ENCODE measurements at places on chromosomes 16 and 17.

- no peak for DNase-seq
These were observed 554.3 kb upstream of the HSBP1 start for GRCh38 chr16:83253521-83253920.

GRCh38 chr16:22214889-22215288 lies 8.8 kb downstream of the EEF2K start:
- DNase-seq = no peak

GRCh38 chr17:15048381-15048780 lies 216.7 kb downstream of the PMP22 start:
- DNase-seq = no peak

DNA sequence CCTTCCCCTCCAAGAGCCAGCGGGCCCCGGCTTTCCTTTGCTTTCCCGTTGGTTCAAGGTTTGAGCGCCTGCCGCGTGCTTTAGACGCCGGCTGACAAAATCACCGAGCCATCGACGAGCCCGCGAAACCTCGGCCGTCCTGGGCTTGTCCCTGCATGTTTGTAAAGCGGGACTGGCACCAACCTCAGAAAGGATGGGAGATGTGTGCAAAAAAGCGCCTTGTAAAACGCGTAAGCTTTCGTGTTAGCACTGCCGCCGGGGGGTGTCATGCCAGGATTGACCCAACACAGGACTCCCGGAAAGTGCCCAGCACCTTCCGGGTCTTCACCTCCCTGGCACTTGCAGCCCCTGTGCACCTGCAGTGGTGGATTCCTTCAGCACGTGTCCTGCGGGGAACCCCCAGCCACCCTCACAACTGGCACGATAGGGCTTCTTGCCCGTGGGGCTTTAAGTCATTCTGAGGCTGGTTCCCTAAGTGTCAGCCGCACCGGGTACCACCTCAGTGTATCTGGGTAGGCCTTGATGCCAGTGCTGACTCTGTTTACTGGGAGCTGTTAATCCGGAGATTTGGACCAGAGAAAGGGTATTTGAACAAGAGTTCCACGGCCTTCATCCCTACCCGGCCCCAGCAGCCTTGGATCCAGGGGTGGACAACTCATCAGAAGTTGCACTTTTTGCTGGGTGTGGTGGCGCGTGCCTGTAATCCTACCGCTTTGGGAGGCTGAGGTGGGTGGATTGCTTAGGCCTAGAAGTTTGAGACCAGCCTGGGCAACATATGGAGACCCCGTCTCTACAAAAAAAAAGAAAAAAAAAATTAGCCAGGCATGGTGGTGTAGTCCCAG lies 817 bp downstream of the NDUFAF8 start:
- no peak for DNase-seq

Measured in neuronal stem cell (in vitro differentiated cells).